ENCODE measurements at places on chromosomes 4 and X.

DNA sequence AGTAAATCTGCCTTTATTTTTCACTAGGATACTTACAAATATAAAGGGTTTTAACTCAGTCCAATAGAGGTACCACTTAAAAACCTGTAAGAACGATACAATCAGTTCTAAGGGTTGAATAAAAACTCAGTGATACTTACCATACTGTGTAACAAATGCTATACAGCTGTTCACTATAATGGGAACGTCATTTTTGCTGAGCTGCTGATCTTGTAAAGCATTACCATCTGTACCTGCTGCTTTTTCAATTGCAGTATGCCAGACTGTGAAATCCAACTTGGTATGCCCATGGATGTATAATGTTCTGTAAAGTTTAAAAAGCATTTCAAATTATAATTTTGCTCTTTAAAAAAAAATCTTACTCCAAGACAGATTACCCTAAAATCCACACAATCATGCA, 111.2 kb downstream of the ARAP2 start:
- no peak for DNase-seq

DNA sequence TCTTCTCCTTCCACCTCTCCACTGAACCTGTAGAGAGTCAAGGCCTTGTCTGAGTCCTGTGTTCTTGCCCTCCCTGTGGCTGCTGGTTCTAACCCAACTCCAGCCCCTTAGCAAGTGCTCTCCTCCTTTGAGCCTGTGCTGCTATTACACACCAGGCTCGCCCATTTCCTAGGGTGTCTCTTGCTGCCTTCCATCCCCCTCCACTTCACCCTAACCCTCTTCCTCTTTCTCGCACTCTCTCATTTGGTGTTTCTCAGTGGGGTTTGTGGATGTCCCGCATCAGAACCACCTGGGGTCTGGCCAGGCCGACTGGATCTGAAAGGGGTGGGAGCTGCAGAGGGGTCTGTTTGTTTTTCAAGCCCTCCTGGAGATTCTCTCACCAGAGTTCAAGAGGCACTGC, 156.7 kb downstream of the SPRY1 start:
- no peak for DNase-seq

GRCh38 chr4:101346351-101347266, 717 bp downstream of the PPP3CA start:
- DNase-seq: peak; percentile 45

GRCh38 chr4:119894650-119895208, 171.9 kb downstream of the MAD2L1 start:
- no peak for DNase-seq

DNA sequence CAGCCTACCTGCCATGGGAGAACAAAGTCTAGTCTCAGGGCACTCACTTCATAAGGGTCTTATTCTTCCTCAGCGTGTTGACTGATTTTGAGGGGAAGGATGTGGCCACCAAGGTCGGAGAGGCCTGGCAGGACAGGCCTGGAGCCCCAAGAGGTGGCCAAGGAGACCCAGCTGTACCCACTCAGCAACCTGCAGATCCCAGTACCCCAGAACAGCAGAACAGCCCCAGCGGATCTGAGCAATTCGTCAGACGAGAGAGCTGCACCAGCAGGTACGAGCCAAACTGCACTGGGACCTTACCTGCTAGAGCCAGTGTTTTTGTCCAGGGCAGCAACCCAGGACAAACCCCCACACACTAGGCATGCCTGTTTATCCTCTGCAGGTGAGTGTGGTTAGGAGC, 34.3 kb downstream of the PNMA5 start:
- DNase-seq: no peak

- DNase-seq: peak; percentile 15
These were observed 20.5 kb downstream of the SLC25A5 start for GRCh38 chrX:119488749-119489148.

- DNase-seq: no peak
These were observed 25.3 kb downstream of the DCHS2 start for GRCh38 chr4:154466336-154466735.

GRCh38 chr4:7650606-7651385, 216.1 kb upstream of the PSAPL1 start:
- DNase-seq: no peak

DNA sequence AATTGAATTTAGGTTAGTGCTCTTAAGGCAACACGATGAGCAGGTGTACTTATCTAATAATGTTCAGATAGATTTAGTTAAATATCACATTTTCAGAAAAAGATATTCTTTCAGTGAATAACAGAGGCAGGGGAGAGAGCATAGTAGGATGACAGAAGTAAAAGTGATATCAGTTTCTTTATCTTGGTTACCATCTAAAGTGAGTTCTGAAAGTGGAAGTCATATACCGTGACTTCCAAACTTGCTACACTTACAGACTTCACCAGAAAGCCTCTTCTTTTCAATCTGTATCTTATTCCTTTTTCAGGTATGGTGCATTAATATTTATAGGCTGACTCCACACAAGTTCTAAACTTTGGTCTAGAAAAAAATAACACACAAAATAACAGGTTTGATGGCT, 124.9 kb downstream of the POU4F2 start:
- DNase-seq: no peak

DNA sequence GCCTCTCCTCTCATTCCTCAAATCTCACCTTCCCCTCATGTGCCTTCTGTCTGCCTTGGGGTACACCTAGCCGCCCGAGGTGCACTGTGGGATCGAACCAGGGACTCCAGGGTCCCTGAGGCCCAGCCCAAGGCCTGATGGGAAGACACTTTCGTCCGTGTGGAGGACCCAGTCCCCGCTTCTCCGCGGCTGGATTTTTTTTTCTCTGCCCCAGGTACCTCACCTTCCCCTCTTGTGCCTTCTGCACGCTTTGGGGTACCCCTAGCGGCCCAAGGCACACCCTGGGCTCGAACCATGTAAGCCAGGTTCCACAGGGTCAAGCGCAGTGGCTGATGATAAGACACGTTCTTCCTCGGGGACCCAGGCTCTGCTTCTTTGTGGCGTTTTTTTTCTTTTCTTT, 530.7 kb downstream of the CWH43 start:
- DNase-seq: no peak

- no peak for DNase-seq
These were observed 234.7 kb downstream of the OR13H1 start for GRCh38 chrX:131778269-131779218.

DNA sequence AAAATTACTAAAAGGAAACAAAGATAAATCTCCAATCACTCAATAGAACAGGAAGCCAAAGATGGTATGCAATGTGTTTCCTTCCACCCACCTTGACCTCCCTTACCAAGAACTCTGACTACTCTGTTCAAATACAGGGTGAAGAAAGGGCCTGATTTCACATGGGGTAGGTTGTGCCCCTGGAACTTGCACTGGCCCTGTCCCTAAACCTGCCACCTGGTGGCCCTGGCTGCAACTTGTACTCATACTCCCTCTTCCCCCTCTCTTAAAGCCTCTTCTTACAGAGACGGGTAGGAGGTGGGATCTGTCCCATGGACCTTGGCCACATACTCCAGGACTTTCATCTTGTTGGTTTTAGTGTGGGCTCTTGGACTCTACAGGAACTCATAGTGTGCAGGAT, 17.3 kb upstream of the TMEM185A start:
- no peak for DNase-seq

- no peak for DNase-seq
These were observed 59.1 kb downstream of the ANXA3 start for GRCh38 chr4:78610546-78611214.

DNA sequence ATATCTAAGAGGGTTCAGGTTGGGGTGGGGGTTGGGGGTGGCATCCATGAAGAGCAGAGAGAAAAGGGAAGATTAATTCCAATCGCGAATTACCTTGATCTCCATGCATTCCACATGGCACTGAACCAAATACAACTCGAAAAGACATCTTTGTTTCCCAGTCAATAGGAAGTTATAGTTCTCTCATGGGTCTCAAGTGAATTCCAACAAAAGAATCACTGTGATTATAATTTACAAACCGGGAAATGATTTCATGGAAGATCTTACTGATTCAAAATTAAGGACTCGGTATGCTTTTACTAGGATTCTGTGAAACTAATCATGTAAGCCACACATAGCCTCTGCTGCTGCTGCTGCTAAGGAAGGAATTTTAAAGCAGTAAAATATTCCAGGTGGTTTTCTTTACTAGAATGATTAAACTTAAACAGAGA, 26.6 kb upstream of the AMELX start:
- no peak for DNase-seq

DNA sequence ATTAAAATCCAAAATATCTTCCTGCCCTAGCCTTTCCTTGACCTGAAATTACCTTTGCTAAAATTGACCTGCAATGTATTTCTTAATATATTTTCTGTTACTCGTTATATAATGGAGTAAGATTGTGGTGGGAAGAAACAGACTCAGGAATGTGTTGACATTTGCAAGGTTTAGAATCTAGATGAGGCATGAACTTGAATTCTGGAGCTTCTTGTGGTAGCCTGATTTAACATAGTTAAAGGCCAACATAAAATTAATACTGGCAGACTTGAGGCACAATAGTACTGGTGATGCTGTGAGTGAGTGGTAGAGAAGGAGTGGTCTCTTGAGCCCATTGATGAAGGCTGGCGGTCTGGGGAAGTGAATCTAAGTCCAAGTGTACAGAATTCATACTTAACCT, 197.9 kb upstream of the SPRY1 start:
- no peak for DNase-seq

GRCh38 chr4:3671571-3672464, 94.4 kb upstream of the ADRA2C start:
- no peak for DNase-seq

GRCh38 chr4:137993232-137993631, 248.9 kb downstream of the SLC7A11 start:
- no peak for DNase-seq

DNA sequence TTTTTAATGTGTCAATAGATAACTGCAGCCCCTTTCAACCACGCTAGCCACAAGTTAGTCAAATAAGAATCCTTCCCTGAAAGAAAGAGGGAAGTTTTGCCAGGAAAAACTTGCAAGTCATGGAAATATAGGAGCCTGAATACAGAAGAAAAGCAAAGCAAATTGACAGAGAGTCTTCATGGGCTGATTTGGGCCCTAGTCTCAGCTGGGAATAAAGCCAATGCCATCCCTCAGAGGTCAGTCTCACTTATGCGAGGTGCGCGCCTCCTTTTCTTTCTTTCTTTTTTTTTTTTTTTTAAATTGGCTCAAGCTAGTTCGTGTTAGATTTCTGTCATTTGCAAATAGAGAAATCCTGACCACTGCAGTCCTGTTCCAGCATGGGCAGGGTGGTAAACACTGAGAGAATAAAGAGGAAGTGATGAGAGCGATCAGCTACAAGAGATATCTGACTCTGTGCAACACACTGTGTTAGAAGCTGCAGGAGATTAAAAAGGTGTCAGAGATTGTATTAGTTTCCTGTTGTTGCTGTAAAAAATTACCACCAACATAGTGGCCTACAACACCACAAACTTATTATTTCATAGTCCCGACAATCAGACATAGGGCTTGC, 299.7 kb downstream of the LDB2 start:
- DNase-seq: no peak

DNA sequence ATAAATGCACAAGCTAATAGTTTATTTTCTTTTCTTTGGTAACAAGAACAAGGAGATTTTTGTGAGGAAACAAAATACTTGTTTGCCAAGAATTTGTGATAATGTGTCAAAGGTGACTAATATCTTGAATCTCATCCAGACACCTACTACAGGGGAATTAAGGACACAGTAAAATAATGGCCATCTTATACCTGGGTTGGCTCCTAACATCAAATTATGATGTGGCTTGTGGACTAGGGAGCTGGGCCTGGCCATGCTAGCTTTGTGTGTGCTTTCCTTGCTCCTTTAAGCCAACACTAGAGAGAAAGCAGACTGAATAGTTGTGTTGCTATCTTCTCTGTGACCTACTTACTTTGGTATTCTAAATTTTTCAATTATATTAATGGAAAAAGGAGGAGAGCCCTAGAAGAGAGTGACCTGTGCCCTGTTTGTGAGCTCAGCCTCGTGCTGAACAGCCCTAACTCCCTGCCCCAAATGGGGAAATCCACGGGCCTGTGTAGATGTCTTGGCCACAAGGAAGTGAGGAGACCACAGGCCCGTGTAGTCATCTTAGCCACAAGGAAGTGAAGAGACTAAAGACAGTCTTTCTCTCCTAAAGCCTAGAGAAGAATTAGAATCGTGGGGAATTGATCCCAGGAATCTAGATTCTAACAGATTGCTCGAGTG, 23.3 kb downstream of the ARHGAP24 start:
- DNase-seq: no peak

GRCh38 chr4:123398853-123399626, 2.4 kb downstream of the SPRY1 start:
- peak; percentile 69 for DNase-seq

DNA sequence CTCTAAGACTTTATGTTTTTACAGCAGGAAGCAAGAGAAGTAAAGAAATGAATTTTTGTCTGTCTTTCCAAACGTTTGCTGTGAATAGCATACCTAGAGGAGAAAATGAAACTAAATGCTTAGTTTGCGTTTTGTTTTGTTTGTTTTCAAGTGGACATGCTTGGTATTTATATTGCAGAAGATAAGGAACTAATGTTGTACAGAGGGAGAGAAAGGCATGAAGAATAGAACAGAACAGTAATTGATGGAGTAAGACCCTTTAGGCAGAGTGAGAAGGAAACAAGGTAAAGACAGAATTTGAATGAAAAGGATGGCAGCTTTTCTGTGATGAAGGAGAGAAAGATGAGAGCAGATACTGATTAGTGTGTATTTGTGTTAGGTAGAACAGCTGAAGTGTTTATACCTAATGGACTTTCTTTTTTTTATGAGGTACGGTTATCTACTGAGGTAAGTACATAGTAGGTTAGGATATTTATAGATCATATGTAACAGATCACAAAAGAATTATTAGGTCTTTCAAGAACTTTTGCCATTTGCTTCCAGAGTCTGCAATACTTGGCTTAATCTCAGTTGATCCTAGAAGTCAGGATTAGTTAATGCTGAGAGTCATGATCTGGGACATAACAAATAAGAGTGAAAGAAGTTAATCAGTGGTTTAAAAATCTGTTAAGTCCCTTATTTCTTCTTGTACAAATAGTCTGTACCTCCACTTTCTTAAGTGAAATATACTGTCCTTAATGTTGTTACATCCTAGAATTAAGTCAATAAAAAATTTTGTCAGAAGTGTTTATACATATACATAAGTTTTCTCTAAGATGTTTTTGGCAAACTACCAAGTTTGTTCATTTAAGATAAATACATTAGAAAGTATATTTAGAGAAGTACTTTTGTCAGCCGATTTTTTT, 36.8 kb downstream of the FABP2 start:
- no peak for DNase-seq

DNA sequence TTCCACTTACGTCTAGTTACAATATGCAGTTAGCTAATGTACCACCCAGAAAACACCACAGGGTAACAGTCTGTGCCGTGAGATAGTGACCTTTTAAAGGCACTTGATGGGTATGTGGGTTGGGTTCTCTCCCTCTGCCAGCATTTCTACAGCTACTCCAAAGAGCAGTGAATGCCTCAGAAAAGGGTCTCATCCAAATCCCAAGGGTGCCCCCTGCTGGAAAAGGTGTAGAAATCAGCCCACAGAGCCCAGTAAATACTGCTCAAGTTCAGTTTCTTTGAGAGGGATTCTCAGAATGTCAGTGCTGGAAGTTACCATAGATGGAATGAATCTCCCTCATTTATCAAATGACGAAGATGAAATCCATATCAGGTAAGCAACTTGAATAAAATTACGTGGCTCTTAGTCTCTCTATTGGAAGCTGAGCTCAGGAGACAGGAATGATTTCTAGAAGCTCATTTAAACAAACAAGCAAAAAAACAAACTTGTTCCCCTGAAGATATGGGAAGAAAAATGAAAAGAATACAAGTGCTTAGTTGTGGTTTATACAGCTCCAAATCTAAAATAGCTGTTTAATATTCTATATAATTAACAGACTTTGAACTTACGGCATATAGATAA, 9.5 kb downstream of the RNF175 start:
- DNase-seq: peak; percentile 67
